ENCODE measurements at places on chromosomes 12 and 14.

DNA sequence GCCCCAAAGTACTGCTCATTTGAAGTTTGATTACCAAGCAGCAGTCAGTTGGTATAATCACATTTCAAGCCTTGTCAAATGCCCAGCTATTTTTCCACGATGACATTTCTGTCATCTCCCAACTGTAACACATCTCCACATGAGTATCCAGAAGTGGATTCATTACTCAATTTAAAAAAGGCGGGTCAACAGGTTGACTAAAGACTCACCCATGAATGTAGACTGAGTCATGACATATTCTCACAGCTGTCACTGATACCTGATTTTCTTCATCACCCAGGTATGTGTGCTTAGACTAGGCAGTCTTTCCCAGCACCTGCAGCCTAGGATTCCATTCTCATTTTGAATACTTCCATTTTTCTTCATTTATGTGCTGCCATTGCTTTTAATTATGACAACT lies 75.1 kb upstream of the DBX2 start:
- DNase-seq = no peak

DNA sequence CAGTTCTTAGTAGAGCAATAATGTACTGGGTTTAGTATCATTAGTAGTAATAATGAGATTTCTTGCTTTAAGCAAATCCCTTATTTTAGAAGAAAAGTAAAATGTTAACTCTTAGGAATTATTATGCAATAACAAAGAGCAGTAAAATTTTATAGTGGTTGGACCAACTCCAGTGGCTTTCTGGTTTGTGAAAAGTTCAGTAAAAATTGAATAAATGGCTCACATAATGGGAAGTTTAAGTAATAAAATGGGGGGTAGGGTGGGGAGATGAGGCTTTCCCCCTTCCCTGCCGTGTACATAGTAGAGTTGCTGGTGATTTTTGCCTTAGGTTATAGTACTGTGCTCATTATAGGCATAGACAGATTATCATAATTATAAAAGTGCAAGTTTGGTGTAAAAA lies 250.5 kb upstream of the ATP2B1 start:
- peak; percentile 81 for DNase-seq

DNA sequence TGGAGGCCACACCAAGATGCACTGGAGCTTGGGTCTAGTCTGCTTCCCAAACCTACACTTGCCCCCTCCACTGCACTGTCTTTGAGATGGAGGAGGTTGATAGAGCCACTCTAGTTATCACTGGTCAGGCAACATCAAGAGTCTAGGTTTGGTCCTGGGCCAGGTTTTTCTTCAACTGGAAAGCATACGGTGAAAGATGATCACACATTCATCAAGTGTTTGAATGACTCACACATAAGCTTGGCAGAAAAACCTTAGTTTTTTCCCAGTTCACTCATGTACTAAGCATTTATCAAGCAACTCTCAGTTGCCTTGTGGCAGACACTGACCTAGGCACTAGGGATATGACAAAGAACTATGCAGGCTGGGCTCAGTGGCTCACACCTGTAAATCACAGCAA lies 84.5 kb downstream of the PLEKHG3 start:
- peak; percentile 72 for DNase-seq

GRCh38 chr12:93707836-93708235 lies 30.7 kb downstream of the CRADD start:
- peak; percentile 28 for DNase-seq

DNA sequence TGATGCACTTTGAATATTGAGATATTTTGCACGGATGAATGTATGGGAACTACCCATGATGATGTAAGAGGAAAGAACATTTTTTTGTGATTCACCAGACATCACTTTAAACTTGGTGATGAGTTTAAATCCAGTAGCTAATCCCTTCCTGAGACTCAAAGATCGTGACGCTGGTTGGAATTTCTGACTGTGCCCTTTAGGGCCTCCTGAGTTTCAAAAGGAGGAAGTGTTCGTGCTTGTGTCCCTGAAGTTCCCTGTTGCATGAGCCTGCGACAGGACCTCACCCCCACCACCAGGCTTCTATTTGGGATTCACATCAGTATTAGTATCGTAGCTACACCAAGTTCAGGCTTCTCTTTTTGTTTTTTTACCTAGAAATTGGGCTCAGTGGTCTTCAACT lies 18.6 kb upstream of the RIN3 start:
- peak; percentile 91 for DNase-seq

DNA sequence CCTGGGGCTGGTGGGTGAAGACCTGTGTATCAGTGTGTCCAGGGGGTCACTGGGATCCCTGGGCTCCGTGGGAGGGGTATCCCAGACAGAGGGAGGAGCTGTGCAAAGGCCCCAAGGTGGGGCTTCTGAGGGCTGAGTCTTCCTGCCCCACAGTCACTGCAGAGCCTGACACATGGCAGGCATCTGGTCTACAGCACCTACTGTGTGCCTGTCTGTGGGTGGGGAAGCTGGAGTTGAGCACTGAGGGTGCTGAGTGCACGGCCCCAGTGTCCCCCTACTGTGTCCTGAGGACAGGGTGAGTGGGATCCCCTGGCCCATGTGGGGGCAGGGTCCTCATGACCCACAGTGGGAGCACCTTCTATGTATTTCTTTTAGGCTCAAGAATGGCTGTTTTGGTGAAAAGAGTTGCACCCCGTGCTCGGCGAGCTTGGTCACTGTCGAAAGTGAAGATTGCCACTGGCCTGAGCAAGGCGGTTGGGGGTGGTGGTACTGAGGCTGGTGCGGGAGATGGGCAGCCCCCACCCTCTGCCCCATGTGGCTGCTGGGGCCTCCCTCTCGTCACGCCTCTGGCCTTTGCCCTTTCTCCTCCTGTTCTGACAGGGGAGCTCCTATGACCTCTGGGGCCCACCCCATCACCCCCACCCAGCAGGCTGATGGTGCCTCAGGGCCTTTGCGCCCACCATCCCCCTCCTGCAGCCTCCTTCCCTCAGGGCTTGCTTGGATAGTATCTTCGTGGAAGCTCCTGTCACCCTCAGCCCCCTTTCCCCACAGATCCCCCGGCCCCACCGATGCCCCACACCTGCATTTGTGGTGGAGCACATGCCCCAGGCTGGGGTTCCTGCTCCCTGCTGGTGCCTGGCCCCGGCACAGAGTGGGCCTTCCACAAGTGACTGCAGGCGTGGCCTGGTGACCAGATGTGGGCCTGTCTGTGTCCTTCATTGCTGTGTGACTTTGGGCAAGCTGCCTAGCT lies 55.8 kb downstream of the BEGAIN start:
- DNase-seq = no peak

DNA sequence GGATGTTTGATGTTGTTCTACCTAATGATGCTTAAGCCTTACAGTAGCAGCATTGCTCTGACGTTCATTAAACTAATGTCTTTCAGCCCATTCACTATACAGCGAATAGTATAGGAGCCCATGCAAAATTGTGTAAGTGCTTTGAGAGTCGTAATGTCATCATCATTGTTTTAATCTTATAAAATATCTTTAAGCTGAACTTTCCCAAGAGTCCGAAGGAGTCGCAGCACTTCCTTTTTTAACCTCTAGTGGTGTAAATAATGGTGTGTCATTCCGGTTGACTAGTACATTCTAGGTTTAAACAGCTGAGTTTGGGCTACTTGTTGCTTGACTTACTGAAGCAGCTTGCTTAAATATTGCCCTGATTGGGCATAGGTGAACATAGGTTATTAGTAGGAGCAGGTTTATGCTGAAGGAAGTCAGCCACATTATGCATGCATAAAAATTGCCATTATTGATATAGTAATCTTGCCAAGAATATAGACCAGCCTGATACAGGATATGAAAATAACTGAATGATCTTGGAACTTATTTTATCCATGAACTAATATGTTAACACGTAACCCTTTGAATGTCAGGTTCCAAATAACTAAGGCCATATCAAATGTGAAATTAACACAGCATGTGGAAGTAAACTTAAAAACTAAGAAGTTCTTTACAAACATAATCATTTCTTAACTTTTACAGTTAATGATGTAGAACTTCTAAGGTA lies 2.6 kb downstream of the WNK1 start:
- DNase-seq = peak; percentile 82

- DNase-seq = no peak
Observed at GRCh38 chr12:69985656-69986055, 160.6 kb downstream of the MYRFL start.

DNA sequence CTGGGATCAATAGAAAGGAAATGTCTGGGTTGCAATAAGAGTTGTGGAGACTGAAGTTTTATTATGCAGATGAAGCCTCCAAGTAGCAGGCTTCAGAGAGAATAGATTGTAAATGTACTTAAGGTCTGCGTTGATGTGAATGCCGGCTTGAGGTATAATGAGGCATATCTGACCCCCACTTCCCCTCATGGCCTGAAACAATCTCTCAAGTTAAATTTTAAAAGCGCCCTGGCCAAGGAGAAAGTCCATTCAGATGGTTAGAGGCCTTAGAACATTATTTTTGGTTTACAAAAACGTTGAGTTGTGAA lies 28.3 kb upstream of the HIGD1C start:
- no peak for DNase-seq

- DNase-seq = no peak
Observed at GRCh38 chr12:65949971-65950370, 125.7 kb downstream of the HMGA2 start.

DNA sequence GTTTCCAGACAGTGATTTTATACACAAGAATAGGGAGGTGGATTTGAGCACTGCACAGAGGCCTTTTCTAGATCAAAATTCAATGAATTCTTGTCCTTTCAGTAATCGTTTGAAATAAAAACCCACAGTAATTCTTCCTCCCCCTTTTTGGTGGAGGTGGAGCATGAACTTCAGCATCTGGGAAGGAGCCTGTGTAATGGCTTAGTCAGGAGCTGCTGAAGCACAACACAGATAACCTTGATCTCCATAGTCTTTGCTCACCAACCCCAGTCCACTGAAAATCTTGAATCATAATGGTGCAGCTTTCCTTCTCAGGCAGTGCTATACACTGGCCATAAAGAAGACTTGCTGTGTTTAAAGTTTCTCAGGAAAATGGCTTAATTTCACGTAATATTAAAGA lies 6.4 kb upstream of the TBPL2 start:
- peak; percentile 74 for DNase-seq

GRCh38 chr12:7123806-7124522 lies 4.7 kb downstream of the RBP5 start:
- no peak for DNase-seq

- DNase-seq = no peak
Observed at GRCh38 chr14:89428546-89429198, 11.6 kb upstream of the FOXN3 start.

DNA sequence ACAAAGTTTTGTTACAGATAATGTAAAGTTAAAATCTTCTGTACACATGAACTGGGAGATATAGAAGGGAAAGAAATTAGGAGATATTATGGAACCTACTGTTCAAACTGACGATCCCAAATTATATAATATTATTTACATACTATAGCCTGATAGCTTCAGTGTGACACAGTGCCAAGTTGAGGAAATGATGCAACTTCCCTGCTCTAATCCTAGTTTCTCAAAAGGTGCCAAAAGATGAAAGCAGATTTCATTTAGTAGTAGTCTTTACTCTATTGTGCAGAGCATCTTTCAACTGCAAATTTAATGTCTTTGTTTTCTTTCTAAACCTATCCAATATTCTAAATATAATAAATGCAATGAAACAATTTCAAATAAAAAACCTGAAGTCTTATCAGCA lies 46.9 kb downstream of the COCH start:
- peak; percentile 39 for DNase-seq

- peak; percentile 80 for DNase-seq
Observed at GRCh38 chr12:106139422-106140171, 843 bp upstream of the NUAK1 start.

DNA sequence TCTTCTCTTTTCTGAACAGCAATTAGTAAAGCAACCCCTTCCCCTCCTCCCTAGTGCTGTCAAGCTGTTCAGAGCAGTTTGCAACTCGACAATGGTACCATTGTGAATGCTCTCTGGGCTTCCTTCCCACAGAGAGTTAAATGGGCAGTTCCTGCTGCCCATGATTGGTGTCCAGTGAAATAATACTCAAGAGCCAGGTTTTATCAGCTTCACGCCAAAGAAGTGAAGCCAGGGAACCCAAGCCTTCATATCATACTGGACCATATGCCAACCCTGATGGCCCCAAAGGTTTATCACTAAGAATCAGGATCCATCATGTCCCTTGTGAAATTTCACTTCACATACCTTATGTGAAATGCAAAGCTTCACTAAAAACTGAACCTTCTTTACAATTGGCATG lies 24.7 kb downstream of the INSM2 start:
- DNase-seq = no peak

DNA sequence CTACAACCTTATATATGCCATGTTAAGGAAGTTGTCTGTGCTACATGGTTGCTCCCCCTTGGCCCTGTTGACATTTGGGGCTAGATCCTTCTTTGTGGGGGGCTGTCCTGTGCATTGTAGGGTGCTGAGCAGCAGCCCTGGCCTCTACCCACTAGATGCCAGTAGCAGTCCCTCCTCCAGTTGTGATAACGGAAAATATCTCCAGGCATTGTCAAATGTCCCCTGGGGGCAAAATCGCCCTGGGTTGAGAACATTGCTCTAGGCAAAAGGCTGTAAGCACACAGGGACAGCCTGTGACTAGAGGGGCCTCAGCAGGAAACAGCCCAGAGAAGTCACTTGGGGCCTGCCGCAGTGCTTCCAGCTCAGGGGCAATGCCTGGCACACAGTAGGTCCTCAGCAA lies 1100.3 kb downstream of the BCL11B start:
- no peak for DNase-seq

DNA sequence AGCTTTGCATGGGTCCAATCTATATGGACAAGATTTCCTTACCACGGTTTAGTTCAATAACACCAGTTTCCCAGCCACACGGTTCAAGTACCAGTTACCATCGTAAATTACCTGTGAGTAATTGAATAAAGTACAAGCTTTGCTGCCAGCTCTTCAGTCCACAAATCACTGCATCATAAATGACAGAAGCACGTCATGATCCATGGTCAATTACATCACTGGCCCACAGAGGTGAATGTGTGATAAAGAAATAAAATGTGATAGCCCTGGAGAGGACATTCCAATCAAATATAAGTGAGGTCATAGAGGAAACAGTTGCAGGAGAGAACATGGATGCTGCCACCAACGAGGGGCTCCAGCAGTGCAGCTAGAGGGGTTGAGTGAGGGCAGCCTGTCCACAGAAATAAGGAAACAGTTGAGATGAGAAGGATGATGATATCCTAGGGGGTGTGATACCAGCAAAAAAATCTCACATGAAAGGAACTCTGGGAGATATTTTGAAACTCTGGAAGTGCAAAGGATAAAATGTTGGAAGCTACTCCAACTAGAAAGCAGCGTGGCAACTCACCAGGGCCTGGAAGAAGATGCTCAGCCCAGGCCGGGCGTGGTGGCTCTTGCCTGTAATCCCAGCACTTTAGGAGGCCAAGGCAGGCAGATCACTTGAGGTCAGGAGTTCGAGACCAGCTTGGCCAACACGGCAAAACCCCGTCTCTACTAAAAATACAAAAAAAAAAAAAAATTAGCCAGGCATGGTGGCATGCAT lies 5.8 kb upstream of the DYNC1H1 start:
- DNase-seq = no peak

DNA sequence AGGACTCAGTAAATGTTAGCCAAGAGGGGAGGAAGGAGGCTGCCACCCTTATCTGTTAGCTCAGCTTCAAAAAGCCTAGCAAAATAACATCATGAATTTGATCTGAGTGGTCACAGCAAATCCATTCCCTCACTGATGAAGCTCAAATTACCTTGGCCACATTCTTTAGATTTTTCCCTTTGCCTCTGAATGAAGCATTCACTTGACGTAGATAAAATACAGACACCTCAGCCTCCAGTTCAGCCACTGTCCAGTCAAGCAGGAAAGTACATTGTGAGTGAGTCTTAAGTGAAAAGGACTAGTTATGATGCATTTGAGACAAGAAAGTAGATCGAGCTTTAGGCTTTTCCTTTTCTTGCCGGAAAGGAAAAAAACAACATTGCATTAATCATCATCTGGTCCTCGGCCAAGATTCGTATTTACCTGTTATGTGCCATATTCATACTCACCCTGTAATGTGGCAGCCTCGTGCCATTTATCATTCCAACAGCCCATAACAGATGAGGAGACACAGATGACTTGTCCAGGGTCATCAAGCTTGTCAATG lies 146.5 kb downstream of the ETV6 start:
- DNase-seq = peak; percentile 45

Data from fibroblast of villous mesenchyme (primary cell).